ENCODE measurements at places on chromosomes 12 and 14.

- no peak for DNase-seq
Observed at GRCh38 chr12:53950789-53951576, 3.7 kb upstream of the HOXC12 start.

DNA sequence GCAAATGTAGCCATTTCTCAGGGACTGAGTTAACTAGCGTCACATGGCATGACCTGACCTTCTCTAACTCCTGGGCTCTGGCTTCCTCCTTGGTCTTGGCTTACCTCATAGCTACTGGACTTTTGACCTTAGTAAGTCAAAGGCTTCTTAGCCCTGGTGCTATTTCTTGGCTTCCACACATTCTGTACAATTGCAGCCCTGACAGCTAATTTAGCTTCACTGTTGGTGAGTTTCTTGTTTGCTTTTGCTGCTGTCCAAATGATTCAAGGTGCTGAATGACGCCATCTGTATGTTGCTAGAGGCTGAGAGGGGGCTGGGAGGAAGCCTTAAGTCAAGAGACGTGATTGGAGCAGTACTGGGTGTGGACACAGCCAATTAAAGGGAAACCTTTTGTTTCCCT lies 202.7 kb downstream of the PRKD1 start:
- no peak for DNase-seq

- DNase-seq = no peak
Observed at GRCh38 chr12:46168426-46168825, 100.4 kb downstream of the SLC38A1 start.

DNA sequence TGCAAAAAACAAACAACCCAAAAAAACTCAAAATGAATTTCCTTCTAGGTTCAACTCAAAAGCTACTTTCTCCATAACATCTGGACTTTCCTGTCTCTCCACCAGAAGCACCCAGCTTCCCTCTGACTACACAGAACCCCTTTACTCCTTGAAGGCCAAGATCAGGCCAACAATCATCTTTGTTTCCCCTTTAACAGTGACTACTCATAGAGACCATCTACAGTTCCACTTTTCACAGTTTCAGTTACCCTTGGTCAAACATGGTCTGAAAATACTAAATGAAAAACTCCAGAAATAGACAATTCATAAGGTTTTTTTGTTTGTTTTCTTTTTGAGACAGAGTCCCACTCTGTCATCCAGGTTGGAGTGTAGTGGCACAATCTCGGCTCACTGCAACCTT lies 11.8 kb downstream of the GCH1 start:
- DNase-seq = no peak

DNA sequence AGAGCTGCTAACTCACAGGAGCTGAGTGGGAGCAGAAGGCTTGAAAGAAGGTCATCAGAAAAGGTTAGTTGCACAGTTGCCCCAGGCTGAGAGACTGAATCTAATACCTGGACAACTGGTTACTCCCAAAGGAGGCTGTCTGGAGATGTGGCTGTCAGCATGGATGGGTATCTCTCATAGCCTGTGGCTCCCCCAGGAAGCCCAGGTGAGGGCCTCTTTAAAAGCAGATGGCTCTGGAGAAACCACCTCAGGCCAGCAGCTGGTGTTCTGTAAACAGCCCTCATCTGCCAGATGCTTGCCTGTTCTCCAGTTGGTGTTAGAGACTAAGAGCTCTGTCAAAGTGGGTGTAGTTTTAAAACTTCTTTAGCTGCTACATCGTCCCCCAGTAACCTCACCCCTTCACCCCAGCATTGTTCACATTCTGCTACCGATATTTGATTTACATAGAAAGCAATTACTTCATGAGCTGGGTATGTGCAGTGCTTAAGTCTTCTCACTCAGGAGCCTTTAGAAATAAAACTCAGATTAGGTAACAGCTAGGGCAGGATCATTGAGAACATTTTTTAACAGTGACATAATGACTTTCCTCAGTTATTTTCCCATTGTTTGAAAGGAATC lies 25.8 kb downstream of the DACT1 start:
- DNase-seq = peak; percentile 90

DNA sequence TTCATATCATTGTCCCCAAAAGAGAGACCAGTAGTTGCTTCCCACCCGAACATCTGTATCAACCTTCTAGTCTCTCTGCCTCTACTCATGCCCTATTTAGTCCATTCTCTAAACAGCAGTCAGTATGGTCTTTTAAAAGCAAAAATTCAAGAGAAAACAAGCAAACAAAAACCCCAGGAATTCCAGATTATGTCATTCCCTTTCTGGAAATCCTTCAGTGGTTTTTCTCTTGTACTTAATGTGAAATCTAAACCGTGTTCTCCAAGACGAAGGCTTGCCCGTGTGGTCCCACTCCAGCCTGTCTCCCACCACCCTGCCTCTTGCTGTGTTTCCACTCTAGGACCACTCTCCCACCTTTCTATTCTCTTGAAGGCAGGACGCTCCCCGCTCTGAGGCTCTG lies 90.8 kb downstream of the TMEM30B start:
- DNase-seq = no peak
